ENCODE measurements at places on chromosomes 12 and 14.

GRCh38 chr14:24814346-24814745 is 180.4 kb upstream of the GZMB start:
- DNase-seq = no peak

DNA sequence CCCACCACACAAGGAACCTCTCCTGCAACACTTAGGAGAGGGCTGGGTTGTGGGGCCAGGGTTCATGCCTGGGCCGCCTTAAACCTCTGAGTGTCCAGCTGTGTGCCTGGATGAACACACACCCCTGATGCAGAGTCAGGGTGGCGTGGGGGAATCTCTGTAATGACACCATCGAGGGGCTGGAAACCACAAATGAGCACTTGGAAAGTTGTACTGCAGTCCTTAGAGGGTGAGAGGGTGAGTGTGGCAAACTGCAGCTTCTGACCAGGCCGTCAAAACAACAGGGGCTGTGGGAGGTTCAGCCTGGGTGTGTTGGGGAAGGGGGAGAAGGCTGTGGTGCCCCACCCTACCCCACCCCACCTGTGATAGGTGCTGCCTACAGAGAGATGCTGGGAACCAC is 12.4 kb upstream of the KRT5 start:
- DNase-seq = no peak

- DNase-seq = no peak
Measured at GRCh38 chr14:57420986-57421385, 30.6 kb downstream of the NAA30 start.

GRCh38 chr12:48038085-48038484 is 33.8 kb upstream of the COL2A1 start:
- no peak for DNase-seq

- DNase-seq = no peak
Measured at GRCh38 chr12:38332814-38333213, 16.2 kb downstream of the ALG10B start.

DNA sequence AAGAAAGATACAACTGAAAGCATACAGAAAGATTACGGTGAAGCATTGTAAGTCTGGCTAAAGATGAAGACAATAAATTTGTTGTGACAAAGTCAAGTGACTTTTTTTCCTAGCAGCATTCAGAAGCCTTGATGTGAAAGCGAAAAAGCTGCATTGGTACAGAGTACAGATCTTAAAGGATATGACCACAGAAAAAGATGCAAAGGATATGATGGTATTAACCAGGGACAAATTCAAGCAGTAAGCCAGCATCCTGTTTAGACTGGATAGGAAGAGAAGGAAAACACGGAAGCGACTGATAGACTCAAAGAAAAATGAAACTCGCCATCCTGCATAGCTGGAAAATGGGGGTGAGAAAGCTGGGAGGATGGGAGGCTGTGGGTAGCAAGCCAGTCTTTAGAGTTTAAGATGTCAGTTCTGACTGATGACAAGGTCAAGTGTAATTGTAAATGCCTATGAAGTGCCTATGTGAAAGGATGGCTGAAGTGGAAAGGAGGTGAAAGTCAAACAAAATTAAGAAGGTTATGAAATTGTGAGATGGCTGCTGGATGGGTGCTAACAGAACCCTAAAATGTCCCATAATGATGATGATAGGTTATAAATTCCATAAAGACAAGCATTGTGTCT is 92.4 kb downstream of the PHLDA1 start:
- no peak for DNase-seq

- no peak for DNase-seq
Measured at GRCh38 chr14:99441157-99441870, 39.3 kb downstream of the SETD3 start.

DNA sequence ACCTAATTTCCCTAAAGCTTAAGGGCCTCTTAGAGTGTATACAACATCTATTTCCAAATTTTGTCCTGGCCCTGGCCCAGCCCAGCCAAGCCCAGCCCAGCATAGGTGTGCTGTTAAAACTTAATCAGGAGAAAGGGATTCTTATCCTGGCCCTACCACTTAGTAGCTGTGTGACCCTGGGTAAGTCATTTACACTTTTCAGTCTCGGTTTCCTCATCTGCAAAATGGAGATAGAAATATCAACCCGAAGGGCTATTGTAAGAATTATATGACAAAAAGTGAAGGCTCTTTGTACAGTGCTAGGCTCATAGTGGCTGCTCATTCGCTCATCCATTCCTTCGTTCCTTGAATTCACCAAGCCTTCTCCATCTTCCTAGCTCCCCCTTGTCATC is 442 bp downstream of the ERG28 start:
- no peak for DNase-seq

GRCh38 chr12:117468016-117468415 is 106.6 kb upstream of the NOS1 start:
- DNase-seq = no peak

GRCh38 chr14:29601616-29602015 is 326.0 kb downstream of the PRKD1 start:
- no peak for DNase-seq

DNA sequence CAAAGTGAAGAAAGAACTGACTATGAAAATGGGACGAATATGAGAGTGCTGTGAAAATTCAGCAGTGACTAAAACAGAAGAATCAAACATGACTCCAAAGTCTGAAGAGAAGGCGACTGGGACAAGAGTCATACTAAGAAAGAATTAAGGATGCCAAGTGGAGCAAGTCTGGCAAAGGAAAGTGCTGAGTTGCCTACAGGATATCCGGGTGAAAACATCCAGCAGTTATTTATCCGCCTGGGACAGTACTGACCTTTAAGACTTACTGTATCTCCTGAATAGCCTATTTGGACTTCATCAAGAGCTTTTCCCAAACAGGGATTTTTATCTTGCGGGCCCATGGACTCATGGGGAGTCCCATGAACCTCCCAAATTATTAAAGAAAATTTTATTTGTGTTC is 41.1 kb downstream of the KICS2 start:
- DNase-seq = no peak

DNA sequence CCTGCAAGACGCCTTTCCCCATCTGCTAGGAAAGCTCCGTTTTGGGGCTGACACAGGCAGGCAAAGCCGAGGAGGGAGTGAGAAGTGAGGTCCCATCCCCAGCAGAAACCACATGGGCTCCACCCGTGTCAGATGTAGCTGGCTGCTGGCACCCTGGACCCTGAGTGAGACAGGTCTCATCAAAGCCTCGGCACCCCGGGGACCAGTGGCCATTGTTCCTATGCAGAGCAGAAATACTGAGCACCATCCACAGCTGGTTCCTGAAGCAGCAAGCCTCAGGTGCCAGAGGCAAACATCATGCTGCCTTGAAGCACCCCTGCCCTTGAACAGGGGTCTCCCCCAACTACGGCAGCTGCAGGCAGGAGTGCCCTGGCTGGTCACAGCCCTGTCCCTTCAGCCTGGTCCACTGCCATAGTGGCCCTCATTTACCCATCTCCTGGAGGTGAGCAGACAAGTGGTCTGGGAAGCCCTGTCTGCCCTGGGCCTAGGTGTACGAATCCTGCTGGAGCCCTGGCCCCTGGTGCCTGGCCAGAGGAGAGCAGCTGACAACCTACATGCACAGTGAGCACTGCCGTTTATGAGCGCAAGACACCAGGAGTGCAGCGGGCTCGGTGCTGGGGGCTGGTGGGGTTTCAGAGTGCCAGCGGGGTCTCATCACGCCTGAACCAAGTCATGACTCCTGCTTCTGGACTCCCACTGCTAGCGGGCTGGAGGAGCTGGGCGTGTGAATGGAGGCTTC is 289.8 kb upstream of the RTL1 start:
- no peak for DNase-seq

DNA sequence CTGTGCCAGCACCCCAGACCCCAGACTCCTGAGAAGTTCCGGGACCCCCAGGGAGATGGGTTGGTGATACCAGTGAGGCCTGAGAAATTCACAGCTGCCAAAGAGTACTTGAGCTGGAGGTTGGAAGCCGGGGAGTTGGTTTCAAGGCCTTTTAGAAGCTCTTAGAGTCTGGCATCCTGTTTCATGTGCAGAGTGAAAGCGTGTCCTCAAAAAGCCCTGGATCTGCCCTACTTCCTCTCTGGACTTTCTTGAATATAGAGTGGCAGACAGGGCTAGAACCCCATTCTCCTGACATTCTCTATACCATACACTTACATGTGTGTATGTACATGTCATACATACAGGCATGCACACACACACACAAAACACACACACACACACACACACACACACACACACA is 31.3 kb upstream of the PPM1A start:
- DNase-seq = no peak

DNA sequence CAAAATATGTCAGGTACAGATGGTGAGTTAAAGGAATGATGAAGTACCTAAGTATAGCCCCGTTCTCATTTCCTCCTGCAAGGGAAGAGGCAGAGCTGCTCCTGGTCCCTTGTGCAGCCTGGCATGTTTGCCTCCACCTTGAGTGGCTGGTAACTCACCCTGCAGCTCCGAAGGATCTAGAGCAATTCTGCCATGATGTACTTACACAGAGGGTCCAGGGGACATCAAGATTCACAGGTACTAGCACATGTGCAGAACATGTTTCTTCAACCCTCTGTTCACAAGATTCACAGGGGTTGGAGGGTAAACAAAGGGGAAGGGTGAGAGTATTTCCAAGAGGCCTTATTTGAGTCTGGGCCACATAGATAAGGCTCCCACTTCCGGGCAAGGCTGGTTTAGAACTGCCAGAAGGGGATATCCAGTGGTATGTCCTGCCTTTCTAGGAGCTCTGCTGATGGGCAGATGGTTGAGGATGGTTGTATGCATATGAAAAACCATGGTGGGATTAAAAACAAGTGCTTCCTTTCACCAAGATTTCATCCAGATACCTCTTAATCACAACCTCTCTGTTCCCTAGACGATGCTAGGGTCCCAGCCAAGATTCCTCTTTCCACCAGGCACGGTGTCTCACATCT is 7.7 kb downstream of the DCTN2 start:
- no peak for DNase-seq

DNA sequence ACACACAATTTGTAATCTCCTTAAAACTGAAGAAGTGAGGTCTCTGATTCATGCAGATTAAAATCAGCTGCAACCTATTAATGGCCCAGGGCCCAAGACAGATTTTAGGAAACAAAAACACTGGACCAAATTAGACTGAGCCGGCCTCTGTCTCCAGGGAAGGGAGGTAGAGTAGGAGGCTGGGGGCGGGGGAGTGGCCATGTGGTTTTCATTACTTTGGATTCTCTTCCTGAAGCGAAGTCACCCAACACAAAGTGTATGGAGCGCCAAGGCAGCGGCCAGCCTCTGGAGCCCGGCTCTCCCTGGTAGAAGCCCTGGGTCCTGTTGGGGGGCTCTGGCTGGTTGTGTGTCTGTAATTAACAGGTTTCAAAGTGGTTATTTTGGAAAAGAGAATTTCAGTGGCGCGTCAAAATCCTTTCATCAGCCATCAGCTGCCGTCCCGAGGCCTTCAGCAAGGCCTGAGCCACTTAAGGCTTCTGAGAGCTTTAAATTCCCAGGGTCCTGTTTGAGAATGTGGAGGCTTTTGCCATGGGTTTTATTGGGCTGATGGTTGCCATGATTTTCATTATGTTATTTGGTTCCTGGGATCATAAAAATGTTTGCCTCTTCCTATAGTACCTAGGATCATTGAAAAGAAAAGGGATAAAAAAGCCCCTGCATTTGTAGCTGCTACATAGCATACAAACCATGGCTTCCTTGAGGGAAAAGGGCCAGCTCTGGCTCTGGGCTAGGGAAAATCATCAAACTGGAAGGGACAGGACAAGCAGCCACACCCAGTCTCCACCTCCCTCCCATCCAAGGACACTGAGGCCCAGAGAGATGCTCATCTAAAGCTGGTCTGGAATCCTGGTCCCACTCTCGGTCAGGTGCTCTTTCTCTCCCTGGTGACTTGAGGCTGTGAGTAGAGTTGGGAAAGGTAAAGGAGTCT is 282.4 kb downstream of the ZFP36L1 start:
- no peak for DNase-seq

- DNase-seq = no peak
Measured at GRCh38 chr14:96060186-96060933, 21.2 kb downstream of the C14orf132 start.

- no peak for DNase-seq
Measured at GRCh38 chr12:127519779-127520178, 747.2 kb upstream of the TMEM132C start.

GRCh38 chr12:84201976-84202375 is 710.6 kb downstream of the SLC6A15 start:
- DNase-seq = no peak

- DNase-seq = no peak
Measured at GRCh38 chr12:57576613-57577160, 14.3 kb upstream of the PIP4K2C start.

DNA sequence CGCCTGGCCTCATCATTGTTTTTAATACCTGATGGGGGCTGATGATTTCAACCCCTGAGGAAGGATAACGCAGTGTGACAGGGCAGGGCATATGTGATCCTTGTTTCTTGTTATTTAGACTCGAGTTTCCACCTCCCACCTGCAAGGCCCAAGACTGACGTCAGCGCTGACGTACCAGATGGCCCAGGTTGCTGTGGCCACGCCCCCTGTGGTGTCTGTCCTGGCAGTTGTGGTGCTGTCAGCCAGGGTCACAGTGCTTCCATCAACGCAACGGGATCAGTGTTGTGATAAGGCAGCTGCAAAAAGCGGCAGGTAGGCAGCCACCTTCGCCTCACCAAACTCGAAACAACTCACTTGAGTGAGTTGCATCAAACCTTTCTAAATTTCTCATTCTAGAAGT is 18.4 kb downstream of the DDX51 start:
- DNase-seq = no peak

GRCh38 chr14:47710581-47710980 is 35.2 kb upstream of the MDGA2 start:
- no peak for DNase-seq

DNA sequence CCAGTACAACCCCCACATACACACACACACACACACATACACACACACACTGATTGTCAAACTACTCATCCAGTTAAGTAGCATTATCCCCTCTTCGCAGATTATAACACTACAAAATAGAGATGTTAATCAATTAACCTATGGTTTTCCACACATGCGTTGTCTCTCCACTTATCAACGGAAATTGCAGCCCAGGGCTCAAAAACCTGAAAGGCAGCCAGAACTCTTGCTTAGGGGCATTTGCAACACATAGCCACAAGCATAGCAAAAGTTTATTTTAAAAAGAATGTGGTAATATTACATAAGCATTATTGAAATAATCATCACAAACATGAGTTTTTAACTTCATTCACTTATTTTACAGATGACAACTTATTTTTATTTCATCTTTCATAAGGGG is 265.8 kb downstream of the SLC16A7 start:
- no peak for DNase-seq

GRCh38 chr14:61246721-61247120 is 34.4 kb downstream of the TMEM30B start:
- DNase-seq = no peak

GRCh38 chr14:99512571-99513182 is 31.5 kb downstream of the CCNK start:
- DNase-seq = no peak

- DNase-seq = no peak
Measured at GRCh38 chr12:84964048-84964447, 51.4 kb upstream of the SLC6A15 start.

DNA sequence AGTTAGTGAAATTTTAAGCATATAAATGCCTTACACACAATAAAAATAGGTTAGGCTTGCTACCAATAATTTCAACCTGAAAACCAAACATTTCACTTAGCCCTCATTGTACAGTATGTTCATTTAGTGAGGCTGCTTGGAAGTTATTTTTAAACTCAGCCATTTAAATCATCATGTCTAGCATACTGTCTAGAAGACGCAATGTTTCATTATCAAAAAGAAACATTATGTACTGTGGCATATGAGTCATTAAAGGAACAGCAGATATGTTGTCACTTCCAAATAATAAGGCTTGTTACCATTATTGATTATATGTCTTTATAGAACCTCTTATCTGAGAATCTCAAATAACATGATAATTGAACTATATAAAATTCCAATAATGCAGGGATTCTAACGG is 304.7 kb downstream of the RMST start:
- DNase-seq = no peak

GRCh38 chr12:12715459-12716150 is 1.6 kb upstream of the CDKN1B start:
- no peak for DNase-seq
